ENCODE measurements at places on chromosomes 11 and 22. TPM values are rescaled to one million over a fixed set of nuclear protein-coding genes. Genes with fewer than 3 reads are reported as not detected.

Gene MS4A4E
- total RNA-seq, result not detected

Gene DDX25
- not detected for total RNA-seq

Gene PATE2
- not detected for total RNA-seq

Gene HBG2
- not detected for total RNA-seq

Gene NLRP6
- total RNA-seq, result not detected

DNA sequence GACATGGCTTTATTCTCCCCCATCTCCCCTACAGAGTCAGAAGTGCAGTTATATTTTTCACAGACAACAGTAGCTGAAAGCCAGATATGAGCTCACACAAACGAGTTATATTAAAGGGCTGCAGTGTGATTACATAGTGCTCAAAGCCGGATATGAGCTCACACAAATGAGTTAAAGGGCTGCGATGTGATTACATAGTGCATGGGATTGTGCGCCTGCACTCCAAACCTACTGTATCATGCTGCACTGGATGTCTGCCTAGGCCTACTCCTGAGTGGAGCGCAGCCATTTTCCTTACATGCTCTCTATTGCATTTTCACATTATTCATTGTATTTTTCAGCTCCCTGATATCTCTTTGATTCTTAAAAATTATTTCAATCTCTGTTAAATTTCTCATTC lies 414.6 kb upstream of the LARGE1 start:
- no peak for DNase-seq

GRCh38 chr22:23824476-23825245 lies 14.1 kb downstream of the DERL3 start:
- no peak for DNase-seq

DNA sequence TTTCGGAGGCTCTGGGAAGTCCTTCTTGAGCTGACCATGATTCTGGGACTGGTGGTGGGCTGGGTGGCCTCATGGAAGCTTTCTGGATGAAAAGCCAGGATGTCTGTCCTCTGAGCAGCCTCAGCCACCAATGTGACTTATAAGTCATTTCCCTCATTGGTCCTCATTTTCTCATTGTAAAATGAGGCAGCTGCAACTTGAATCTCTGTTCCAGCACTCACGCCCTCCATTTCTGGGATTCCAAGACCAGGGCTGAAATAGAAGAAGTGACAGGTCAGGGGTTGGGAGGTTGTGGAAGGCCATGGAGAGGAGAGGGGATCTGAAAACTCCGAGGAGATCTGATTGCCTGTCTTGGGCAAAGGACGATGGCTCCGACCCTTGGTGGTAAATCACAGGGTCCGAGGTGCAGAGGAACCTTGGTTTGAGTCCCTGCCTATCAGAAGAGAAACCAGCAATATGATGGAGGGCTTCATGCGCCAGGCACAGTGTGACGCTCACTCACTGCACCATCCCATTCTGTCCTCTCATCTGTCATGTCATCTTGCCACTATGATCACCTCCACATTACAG lies 38.3 kb downstream of the TSPAN18 start:
- no peak for DNase-seq

DNA sequence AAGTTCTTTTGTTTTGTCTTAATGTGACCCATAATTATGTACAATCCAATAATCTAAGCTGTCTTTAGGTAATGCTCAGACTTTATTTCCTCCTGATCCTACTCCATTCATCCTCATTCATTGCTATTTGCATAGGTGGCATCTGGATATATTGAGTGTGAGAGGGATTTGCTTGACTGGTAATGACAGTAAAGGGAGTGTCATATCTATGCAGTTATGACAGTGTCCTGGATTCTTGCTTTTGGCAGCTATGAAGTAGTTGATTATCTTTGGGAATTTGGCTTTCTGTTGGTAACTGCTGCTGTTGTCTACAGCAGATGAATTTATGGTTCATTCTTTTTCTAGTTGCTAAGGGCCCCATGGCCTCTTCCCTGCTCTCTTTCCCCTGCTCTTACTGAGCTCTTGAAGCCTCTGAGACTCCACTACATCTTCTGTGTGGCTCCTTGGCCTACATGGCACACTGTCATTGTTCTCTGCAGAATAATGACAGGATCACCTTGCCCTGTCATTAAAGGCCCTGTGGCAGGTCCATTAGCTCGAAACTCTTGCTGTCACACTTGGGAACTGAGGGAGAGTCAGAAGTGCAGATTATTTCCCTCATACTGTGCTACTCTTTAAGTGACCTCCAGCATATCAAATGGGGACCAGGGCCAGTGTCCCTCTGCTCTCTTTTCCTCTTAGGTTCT lies 20.1 kb upstream of the ACAT1 start:
- no peak for DNase-seq

All from Caki2 (cell line).